Stimulated activated CD4-positive, alpha-beta T cell treated with anti-CD3 and anti-CD28 coated beads, Interleukin-4, amount 100 ng/mL, for 1 hour (primary cell): ENCODE measurements at places on chromosomes 2 and 18.

GRCh38 chr2:180516232-180516631 is 464.2 kb upstream of the UBE2E3 start:
- no peak for DNase-seq

DNA sequence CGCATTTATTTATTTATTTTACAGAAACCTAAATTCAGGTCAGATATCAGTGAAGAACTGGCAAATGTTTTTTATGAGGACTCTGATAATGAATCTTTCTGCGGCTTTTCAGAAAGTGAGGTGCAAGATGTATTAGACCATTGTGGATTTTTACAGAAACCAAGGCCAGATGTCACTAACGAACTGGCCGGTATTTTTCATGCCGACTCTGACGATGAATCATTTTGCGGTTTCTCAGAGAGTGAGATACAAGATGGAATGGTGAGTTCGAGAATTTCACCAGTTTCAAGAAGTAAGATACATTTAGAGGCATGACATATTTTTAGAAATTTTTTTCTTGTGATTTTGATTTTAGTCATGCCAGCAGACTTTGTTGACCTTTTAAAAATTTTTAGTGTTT is 4.6 kb downstream of the CDCA7 start:
- DNase-seq = no peak

GRCh38 chr18:79525556-79526467 is 130.1 kb downstream of the NFATC1 start:
- no peak for DNase-seq

DNA sequence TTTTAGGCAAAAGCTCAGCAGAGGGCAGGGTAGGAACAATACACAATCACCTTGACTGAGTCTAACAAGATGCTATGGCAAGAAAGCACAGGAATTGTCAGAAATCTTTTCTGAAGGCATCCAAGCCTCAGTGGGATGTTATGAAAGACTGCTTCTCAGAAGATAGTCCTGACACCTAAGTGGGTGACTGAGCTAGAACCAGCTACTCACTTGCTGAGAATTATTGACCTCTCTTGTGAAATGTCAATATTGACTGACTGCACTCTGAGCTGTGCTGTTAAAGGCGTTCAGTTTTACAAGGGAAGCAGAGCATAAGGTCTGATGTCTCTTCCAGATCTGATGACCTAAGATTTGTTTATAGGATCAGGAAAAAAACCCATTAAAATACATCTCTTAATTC is 46.1 kb downstream of the TACR1 start:
- no peak for DNase-seq

GRCh38 chr2:186966015-186966414 is 117.0 kb upstream of the ZSWIM2 start:
- DNase-seq = no peak

- DNase-seq = no peak
Observed at GRCh38 chr2:45166229-45166890, 157.1 kb upstream of the SIX2 start.

GRCh38 chr18:63505566-63506335 is 29.0 kb downstream of the SERPINB5 start:
- peak; percentile 4 for DNase-seq

- DNase-seq = no peak
Observed at GRCh38 chr2:205650931-205651330, 31.4 kb upstream of the NRP2 start.

DNA sequence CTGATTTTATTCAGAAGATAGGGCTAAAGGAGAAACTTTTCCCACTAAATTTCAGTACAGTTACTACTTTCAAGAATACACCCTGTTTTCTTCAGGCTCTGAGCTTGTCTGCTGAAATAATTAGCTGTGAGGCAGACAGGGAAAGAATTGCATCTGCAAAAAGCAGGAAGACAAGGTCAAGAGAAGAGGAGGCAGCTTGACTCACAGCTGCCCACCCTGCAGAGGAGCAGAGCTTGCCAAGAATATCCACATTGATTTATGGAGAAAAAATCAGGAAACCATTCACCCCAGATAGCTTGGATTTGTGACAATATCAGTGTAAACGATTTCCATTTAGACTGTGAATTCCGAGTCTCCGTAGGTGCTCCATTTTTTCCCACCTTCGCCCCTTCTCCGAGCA is 49.0 kb downstream of the ACTR2 start:
- DNase-seq = no peak

- no peak for DNase-seq
Observed at GRCh38 chr2:241810307-241811200, 1.6 kb downstream of the NEU4 start.

- DNase-seq = no peak
Observed at GRCh38 chr2:234677758-234678538, 181.1 kb upstream of the ARL4C start.

GRCh38 chr2:29697715-29698114 is 223.7 kb downstream of the ALK start:
- no peak for DNase-seq

- no peak for DNase-seq
Observed at GRCh38 chr18:13387855-13388548, 169.4 kb downstream of the LDLRAD4 start.

GRCh38 chr2:180101846-180102245 is 94.7 kb upstream of the CWC22 start:
- DNase-seq = no peak

DNA sequence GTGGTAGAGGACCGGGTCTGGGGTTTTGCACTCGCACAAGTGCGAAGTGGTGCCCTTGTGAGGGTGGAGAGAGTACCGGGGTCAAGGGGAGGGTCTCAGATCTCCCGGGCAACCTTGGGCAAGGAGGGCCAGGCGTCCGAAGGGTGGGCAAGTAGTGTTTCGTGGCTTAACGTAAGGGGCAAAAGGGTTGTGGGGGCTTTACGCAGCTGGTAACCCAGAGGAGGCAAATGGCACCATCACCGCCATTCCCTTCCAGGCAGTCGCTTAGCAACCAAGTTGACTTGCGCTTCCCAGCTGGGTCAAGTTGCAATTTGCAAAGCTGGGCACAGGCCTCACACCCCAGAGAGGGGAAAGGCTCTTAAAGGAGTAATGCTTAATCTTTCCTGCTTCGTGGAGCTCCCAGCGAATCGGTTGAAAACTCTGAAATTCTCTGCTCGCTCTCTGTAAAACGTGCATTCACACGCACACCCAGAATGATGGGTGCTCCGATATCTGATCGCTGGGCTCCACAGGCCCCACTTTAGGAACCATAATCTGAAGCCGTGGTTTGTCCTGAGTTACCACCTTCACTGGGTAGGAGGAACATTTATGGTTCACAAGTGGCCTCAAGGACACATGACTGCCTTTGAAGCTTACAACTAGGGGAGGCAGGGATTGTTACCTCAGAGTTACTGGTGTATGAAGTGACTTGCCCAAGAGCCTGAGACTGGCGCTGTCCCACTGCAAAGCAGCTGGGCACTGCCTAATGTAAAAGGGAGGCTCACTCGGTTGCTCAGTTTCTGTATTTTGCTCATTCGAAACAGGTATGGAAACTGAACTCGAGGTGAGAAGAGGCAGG is 127.9 kb downstream of the UXS1 start:
- DNase-seq = no peak

DNA sequence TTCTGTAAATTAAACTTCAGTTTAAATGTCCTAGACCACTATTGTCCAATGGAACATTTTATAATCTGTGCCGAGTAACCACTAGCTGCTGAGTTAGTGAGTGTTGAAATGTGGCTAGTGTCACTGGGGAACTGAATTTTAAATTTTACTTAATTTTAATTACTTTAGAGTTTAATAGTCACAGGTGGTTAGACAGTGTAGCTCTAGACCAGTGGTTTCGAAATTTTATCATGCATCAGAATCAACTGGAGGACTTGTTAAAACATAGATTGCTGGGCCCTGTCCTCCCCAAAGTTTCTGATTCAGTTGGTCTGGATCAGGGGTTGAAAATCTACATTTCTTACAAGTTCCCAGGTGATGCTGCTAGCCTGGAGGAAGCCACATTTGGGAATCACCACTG is 110.4 kb downstream of the FMNL2 start:
- DNase-seq = no peak

- DNase-seq = no peak
Observed at GRCh38 chr18:59792353-59792752, 95.1 kb upstream of the CCBE1 start.
